ENCODE measurements at places on chromosomes 4 and X. TPM values are rescaled to one million over a fixed set of nuclear protein-coding genes. Genes with fewer than 3 reads are reported as not detected.

DNA sequence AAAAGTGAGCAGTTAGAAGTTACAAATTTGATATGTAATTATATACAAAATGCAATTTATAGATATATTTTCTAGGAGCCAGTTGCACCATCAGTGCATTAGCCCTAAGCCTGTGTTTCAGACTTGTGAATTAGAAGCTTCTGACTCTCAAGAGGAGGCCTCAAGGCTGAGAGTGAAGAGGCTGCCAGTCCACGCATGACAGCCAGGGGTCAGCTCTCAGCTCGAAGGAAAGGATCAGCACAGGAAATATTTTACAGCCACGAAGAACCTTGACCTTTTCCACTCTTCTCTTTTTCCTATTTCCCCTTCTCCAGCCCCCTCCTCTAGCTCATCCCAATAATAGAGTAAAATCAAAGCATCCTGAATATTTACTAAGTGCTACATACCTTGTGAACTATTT lies 642.4 kb downstream of the TRIML1 start:
- peak; percentile 15 for DNase-seq

DNA sequence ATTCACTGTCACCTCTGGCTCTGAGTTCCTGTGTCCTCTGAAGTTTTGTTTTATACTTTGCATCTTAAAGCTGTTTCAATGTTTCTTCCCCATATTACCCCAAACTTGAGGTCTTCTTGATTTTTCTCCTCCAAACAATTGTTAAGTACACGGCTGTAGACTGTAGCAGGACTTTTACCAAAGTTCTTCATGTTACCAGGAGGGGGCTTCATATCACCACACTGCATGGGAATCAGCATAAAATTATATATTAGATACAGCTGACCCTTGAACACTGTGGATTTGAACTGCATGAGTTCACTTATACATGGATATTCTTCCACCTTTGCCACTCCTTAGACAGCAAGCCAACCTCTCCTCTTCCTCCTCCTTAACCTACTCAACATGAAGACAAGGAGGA lies 56.6 kb downstream of the SPATA18 start:
- no peak for DNase-seq

GRCh38 chr4:105758958-105759357 lies 50.4 kb downstream of the GSTCD start:
- no peak for DNase-seq

The IL1RAPL1 gene
- total RNA-seq, result 1.5 TPM

The SPANXN3 gene
- not detected for total RNA-seq

- DNase-seq, result no peak
Observed at GRCh38 chrX:10654960-10655359, 34.6 kb upstream of the MID1 start.

The MEPE gene
- total RNA-seq, result not detected

The CFAP99 gene
- not detected for total RNA-seq

DNA sequence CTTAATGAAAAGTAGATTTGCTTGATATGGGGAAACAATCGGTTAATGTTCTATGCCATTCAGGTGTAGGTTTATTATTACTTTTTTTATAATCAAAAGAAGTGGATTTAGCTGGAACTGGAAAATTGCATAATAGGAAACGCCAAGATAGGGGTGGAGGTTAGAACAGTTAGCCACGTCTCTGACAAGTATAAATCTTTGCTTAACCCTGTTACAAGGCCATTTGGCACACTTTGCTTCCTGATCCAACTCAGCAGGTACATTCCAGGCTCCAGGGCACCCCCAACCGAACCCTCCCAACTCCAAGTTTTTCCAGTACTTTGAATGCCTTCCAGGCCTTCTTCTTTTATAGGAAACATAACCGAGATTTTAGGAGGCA lies 50.6 kb upstream of the ACSL4 start:
- no peak for DNase-seq

The CXorf65 gene
- total RNA-seq, result not detected

The MAGEB17 gene
- not detected for total RNA-seq

- peak; percentile 48 for DNase-seq
Observed at GRCh38 chr4:87961993-87962392, 13.5 kb upstream of the SPP1 start.

- DNase-seq, result no peak
Observed at GRCh38 chr4:98565681-98566301, 92.6 kb downstream of the TSPAN5 start.
